Stimulated activated CD4-positive, alpha-beta T cell treated with anti-CD3 and anti-CD28 coated beads, TNF-alpha, amount 100 ng/mL, for 1 hour (primary cell): ENCODE measurements at places on chromosomes 12 and 14.

- no peak for DNase-seq
These were observed 117.8 kb downstream of the ESR2 start for GRCh38 chr14:64176330-64176729.

DNA sequence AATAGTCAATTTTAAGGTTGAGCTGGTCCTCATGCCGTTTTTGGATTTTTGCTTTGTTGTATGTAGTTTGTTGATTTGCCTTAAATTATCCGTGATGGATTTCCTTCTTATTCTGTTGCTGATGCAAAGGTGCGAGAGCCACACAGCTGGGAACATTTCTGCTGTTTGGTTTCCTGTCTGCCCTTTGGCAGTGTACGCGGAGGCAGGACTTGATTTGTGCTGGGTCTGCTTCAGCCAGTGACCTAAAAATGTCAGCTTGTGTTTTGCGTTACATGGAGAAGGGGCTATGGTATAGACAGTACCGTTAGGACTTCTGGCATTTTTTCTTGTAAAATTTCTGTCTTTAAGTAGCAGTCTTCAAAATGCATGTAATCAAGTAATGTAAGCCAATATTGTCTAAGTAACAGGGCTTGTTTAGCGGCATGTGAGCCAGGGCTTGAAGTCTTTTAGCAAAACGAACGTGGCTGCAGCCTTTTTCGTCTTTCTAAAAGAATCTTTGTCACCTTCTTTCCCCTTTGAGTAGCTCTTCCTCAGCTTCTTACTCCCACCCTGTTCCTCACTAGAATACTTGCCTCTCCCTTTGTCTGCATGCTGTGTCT is 18.2 kb upstream of the RD3L start:
- DNase-seq: no peak

- no peak for DNase-seq
These were observed 195.4 kb upstream of the ARHGAP5 start for GRCh38 chr14:31881531-31882310.

DNA sequence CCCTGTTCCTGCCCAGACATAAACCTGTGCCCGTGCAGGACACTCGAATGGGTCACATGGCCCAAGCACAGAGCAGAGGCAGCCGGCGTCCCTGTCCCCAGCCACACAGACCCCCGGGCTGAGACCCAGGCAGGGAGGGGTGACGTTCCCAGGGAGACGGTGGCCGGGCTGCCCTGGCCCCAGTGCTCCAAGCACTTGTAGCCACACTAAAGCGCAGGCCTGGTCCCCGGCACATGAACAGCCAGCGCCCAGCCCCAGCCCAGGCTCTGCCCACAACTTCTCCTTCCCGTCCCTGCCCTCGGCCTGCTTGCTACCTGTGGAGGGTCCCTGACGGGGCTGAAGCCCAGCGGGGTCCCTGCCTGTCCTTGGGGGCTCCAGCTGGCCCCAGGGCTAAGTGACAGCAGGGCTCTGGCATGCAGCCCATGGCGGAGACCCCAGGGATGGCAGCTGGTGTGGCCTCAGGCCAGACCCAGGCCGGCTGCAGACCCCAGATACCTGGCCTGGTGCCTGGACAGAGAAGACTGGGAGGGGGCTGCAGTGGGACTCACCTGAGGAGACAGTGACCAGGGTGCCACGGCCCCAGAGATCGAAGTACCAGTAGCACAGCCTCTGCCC is 338.4 kb downstream of the TMEM121 start:
- DNase-seq: no peak

- DNase-seq: no peak
These were observed 36.8 kb downstream of the SLC41A2 start for GRCh38 chr12:104921340-104921739.

DNA sequence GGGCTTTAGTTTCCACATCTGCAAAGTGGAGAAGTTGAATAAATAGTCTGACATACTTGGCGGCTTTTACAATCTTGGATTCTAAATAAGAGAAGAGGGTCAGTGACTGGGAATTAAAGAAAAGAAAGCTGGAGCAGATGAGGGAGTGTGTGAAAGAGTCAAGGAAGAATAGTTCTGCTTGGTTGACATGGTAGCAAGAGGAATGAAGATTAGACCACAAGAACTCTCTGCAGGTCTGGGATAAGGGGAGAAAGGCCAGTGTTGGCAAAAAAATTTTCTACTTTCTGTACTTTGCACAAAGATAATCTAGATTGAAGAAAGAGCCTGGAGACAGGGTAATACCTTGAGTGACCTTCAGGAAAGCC is 5.9 kb downstream of the ITGB7 start:
- DNase-seq: no peak

DNA sequence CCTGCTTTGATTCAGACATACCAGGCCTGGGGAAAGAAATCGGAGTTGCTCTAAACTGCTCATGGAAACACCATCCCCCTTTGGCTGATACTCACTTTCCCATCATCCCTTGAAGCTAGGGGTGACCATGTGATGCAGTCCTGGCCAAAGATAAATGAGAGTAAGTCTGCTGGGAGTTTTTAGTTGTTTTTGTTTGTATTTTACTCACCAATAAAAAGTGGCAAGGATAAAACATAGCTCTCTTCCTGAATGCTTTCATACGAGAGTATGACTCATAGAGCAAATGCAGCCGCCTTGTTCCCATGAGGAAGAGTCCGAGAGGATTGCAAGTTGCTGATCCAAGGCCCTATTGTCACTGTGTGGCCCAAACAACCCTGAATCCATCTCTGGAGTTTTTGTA is 126.4 kb upstream of the TMEM132C start:
- DNase-seq: no peak

- DNase-seq: no peak
These were observed 7.3 kb downstream of the GPR68 start for GRCh38 chr14:91237219-91237618.
